ENCODE measurements at places on chromosomes 3 and 15. TPM values are rescaled to one million over a fixed set of nuclear protein-coding genes. Genes with fewer than 3 reads are reported as not detected.

DNA sequence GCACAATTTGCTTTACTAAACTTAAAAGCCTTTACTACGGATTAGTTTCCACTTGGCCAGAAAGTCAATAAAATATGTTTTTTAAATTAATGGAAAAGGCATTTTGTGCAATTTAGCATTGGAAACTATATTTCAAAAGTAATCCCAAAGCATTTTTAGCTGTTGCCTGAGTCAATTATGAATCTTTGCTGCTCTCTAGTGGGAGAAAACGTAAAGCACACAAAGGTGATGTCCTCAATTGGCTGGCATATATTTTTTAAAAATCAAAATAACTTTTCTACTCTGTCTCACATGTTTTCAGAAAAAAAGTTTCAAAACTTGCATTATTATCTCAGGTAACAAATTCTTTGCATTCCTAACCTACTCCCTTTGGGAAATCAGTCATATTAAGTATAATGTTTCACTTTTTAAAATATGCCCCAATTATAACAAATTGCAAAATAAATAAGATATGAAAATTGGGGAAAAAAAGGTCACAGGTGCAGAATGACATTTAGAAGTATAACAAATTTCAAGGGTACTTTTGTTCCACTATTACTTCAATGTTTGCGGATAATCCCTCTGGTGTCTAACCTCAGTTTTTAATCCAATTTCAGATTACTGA, 47.2 kb upstream of the TEX55 start:
- DNase-seq = peak; percentile 3

DNA sequence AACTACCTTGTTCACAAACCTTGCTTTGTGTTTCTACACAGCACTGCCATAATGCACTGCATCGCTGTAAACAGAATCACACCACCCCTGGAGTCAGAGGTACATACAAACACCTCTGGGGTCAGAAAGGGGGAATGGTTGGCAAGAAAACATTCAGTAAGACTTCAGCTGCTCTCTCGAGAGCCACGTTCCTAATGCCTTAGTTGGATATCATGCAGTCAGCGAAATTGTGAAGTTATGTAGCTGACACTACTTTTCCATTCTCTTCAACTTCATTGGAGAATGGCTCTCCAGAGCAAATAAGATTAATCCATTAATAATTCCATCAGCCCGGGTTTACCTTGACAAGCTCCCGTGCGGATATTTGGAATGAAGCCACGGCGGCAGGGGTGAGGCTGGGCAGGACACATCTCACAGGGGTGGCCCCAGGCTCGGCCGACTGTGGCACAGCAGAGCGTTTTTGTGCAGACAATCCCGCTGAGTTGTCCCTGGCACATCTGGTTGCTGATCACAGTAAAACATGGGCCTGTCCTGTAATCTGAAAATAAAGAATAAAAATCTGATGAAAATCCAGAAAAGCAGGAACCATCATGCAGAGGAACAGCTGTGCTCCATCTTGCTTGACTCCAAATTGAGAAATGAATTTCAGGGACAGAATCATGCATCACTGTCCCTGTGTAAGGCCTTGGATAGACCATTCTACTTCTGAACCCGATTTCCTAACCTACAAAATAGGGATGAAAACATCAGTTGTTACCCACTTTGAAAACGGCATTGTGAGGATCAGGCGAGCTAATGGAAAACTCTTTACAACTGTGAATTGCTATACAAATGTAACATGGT, 108.0 kb downstream of the FBN1 start:
- DNase-seq = no peak

DNA sequence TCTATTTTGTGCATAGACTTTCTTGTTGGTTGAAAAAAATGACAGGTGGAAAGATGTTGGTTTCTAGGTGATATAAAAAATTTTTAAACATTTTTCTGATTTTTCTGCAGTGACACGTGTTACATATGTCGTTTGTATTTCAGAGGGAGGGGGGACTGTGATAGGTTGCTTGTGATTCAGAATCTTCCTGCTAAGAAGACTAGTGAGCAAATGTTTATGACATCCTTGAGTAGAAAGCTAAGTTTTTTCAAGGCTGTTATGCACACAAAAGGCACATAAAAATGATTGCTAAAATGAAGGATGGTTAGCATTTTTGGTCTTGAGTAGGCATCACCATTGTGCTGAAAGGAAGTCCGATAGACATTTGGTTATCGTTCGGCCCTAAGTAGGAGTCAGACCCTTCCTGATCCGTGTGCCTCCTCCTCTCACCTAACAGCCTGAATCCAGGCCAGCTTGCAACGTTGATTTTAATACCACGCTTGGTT, 1.5 kb downstream of the ZNF639 start:
- no peak for DNase-seq

- peak; percentile 16 for DNase-seq
Observed at GRCh38 chr15:79339588-79340314, 28.8 kb downstream of the TMED3 start.

- DNase-seq = no peak
Observed at GRCh38 chr3:45946875-45947274, 3.6 kb downstream of the CXCR6 start.

- no peak for DNase-seq
Observed at GRCh38 chr3:53803816-53804695, 42.2 kb downstream of the CHDH start.

GRCh38 chr3:16286161-16286560, 21.1 kb downstream of the OXNAD1 start:
- DNase-seq = no peak

- no peak for DNase-seq
Observed at GRCh38 chr15:60631620-60632019, 152.7 kb upstream of the ICE2 start.

DNA sequence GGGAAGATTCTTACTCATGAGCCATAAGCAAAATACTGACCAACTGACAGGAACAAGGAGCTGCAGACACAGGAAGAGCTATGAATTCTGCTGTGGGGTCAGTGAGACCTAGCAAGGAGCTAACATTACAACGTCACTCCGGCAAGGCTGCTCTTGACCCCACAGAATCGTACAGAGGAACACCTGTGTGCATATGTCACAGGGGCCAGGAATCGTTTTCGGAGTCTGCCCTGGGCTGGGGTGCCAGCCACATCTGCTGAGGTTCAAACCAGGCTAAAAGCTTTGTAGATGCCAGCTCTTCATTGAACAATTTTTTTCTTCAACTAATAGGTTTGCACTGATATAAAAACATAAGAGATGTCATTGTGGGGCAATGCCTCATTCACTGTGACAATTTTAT, 82.6 kb downstream of the LRRK1 start:
- no peak for DNase-seq

DNA sequence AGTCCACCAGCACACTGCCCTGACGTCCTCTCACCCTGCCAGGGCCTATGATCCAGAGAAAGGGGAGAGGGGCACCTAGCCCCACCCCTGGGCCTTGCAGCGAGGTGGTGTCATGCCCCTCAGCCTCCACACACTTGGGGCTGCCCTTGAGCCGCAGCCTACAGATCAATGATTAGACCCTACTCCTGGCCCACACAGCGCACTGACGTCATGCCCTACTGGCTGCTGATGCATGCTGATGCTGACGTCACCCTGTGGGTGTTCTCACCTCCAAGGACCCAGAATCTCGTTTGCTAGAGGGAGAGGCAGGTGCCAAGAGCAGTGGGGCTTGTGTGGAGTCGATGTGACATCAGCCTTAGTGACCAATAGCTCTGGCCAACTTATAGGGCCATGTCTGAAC, 18.0 kb downstream of the ARL14 start:
- no peak for DNase-seq

DNA sequence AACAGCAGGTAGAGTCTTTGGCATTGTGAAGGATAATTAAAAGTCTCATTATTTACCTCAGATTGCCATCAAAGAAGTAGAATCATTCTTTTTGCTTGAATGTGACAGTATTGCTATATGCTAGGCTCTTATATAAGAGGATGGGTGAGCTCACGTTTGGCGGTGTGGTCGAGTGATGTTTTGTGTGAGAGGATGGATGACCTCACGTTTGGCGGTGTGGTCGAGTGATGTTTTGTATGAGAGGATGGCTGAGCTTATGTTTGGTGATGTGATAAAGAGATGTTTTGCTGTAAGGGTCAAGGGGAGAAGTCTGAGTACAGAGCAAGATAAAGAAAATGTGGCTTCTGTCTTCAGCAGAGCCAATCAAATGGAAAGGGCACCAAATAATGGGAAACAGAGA, 299.6 kb upstream of the NR2E3 start:
- DNase-seq = no peak

DNA sequence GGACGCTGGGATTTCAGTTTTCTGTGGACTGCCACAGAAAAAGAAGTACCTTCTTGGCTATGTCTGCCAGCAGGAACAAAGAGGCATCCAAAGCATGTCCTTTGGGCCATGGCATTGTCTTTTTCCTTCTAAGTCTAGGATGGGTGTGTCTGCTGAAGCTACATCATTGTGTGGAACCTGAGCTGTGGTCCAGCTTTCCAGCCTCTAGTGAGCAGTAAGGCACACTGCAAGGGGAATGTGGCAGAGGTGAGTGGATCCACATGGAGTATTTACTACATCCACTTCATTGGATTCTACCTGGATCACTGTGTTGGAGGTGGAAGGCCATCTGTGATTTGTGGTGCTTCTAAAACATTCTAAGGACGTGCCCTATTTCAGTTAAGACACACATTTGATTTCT, 23.7 kb downstream of the CMTM8 start:
- no peak for DNase-seq

DNA sequence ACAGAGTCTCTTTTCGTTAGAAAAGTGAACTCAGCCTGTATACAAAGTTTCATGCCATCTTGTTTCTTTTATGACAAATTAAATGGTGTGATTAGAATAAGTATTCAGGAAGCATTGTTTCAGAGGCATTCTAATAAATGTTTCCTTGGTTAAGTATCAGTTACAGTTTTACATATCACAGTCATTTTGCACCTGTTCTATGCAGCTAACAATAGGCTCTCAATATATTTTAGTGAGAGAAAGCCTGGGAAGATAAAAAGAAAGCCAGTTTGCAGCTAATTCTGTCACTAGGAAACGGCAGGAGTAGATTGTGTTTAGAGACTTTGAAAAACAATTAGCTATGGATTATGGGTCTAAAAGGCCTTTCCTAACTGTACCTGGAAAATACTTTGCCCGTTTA, 252.8 kb downstream of the ZIC1 start:
- no peak for DNase-seq

DNA sequence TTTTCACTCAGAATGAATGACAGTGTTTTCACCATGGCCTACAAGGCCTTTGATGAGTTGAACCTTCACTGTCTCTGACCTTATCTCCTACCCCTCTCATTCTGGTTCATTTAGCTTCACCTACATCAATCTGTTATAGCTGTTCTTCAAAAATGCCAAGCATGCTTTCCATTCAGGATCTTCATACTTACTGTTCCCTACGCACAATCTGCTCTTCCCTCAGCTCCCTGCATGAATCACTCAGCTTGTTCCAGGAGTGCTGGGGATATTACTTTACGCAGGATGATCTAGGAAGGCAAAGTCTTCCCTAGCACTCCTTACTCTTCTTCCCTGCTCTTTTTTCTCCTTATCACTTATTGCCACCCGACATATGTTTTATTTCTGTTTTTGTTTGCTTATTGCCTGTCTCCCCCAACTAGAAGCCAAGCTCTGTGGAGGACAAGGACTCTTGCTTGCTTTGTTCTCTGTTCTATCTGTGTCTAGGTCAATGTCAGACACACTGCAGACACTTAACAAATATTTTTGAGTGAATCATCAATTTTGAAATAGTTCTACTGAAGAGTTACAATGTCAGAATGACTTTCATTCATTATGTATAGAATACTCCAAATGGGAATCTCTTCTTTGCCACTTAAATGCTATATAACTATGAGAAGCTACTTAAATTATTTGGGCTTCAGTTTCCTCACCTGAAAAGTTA, 238.3 kb upstream of the FEZF2 start:
- no peak for DNase-seq

DNA sequence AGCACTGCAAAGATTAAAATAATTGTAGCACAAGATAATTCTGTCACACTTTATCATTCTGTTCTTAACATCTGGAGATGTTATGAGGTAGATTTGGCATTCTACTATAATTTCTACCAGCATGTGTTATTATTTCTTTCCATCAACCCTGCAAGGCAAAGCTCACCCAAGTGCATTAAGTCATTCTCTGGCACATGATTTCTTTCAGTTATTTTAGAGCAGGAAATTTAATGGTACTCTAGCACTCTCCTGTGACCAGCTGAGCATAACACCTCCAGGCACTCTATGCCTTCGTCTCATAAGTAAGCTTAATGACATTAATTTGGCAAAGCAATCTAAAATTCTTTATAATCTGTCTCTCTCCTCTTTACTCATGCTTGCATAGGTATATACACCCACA, 300.2 kb upstream of the GPR149 start:
- no peak for DNase-seq

DNA sequence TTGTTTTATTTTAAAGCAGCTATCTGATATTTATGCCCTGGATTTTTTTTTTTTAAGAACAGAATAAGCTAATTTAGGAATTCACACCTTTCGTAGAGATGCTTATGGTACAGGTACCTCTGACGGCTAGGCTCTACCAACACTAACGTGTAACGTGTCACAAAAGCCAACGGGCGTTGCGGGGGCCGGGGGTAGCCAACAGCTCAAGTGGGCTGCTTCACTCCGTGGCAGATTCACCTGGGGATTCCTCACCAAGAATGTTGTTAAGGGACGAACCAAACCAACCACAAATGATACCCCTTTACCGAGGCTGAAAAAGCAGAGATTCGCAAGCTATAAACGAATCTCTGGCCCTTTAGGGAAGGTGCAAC, 1.0 kb downstream of the TMCC1 start:
- DNase-seq = no peak

DNA sequence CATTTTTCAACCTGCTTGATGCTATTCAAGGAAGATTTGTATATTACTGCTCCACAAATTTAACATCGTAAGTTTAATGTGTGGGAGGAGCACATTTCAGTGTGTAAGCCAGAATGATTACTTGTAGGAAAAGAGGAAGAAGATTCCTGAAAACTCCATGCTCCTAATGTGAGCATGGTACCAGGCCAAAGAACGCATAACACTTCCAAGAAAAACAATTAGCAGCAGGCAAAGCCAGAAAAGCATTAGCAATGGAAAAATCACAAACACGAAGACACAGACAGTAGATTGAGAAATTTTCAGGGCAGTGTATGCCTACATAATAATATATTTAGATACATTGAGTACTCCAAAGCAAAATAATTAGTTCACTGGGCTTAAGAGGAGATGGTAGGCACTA, 96.6 kb upstream of the CBLB start:
- peak; percentile 53 for DNase-seq

- DNase-seq = no peak
Observed at GRCh38 chr3:87553058-87553457, 276.7 kb upstream of the POU1F1 start.

DNA sequence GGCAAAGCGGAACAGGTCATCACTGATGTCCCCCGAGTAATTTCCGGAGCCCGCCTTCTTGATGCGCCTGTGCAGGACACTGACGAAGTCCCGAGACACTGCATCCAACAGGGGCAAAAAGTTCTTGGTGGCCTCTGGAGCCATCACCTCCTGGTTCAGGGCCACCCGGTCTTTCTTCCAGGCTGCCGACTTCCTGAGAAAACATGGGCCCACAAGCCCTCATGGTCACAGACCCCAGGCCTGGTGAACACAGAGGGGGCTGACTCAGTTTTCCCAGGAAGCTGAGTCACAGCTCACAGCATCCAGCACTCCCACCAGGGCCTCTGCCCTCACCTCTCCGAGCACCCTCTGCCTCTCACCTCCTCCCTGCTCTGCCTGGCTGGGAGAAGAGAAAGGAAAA, 22.4 kb downstream of the CYP11A1 start:
- DNase-seq = no peak

The FOXB1 gene
- polyA plus RNA-seq = not detected

The SUCNR1 gene
- polyA plus RNA-seq = not detected

The POLR2M gene
- 87.2 TPM for polyA plus RNA-seq

The INO80 gene
- 4.3 TPM for polyA plus RNA-seq

The FBXO40 gene
- not detected for polyA plus RNA-seq

The ECE2 gene
- polyA plus RNA-seq = not detected

The RGMA gene
- polyA plus RNA-seq = 0.34 TPM

Data from BJ (cell line).